ENCODE measurements at places on chromosomes 2 and 18. TPM values are rescaled to one million over a fixed set of nuclear protein-coding genes. Genes with fewer than 3 reads are reported as not detected.

Gene USP37
- 27.2 TPM for total RNA-seq

DNA sequence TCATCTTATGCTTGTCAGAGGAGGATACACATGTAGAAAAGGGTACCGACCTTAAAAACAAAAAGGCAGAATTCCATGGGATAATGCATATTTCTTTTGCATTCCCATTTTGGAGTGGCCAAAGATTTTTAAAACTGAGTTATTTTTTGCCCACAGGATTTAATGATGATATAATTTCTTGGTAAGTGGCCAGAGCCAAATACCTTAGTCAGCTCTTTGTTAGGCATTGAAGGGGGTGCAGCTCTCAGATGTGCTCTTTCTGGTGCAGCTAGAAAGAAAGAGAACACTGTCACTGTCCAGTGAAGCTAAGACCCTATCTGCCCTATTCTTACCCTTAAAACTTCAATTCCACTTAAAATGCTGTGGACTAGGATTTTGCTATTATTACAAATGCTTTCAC lies 10.8 kb downstream of the COQ10B start:
- no peak for DNase-seq

Gene VWC2L
- total RNA-seq, result not detected

DNA sequence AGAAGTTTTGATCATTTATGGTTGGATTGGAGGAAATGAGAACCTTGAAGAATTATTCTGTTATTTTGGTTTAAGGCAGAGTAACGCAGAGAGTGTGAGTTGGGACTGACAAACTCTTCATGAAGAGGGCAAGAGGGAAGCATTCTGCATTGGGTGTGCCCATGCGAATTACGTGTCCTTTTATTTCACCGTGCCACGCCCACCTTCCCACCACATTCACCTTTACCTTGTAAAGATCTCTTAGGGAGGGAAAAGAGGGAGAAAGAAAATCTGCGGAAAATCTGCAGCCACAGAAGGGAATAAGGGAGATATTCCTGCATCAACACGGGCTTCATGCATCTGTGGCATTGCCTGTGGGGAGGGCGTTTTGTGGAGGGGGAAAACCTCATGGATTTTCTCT lies 31.8 kb downstream of the SLC9A4 start:
- DNase-seq, result no peak

Gene MATN3
- total RNA-seq, result not detected

DNA sequence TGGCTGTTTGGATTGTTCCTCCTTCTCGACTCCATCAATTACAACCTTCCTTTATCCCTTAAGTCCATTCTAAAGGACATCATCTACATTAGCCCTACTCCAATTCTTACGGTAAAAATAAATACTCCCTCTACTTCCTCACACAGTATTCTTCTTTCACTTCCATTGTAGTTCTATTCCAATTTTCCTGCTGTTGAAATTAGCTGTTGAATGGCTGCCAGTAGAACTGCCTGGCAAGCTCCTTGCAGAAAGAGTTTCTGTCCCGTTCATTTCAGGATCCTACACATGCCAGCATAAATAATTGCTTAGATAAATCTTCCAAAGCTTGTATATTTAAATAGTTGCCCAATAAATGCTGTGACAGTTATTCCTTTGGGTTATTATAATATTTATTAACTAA lies 459.3 kb upstream of the TRIB2 start:
- no peak for DNase-seq

DNA sequence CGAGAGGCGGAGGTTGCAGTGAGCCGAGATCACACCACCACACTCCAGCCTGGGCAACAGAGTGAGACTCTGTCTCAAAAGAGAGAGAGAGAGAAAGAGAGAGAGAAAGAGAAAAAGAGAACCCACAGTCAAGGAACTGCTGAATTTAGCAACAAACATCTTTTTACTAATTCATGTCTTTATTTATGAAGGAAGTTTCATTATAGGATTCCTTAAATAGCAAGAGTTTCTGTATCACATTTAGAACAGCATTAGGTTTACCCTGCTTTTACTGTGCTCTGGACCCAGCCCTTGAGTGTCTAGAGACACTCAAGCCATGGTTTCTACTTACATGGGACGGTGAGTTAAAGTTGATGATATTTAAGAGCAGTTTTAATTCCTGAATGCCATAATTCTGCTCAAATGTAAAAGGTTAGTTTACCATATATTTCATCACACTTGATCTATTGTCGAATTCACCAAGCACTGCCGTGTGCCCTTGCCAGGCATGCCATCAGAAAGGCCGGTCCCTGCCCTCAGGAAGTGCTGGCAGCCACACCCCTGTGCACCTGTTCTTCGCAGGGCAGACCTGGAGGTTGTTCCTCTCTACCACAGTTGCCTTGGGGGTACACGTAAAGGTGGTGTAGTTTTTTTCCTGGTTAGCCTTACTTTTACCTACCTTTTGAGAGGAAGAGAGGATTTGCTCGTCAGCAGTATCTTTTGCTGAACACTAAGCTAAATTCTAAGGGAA lies 153.3 kb downstream of the LDLRAD4 start:
- no peak for DNase-seq

DNA sequence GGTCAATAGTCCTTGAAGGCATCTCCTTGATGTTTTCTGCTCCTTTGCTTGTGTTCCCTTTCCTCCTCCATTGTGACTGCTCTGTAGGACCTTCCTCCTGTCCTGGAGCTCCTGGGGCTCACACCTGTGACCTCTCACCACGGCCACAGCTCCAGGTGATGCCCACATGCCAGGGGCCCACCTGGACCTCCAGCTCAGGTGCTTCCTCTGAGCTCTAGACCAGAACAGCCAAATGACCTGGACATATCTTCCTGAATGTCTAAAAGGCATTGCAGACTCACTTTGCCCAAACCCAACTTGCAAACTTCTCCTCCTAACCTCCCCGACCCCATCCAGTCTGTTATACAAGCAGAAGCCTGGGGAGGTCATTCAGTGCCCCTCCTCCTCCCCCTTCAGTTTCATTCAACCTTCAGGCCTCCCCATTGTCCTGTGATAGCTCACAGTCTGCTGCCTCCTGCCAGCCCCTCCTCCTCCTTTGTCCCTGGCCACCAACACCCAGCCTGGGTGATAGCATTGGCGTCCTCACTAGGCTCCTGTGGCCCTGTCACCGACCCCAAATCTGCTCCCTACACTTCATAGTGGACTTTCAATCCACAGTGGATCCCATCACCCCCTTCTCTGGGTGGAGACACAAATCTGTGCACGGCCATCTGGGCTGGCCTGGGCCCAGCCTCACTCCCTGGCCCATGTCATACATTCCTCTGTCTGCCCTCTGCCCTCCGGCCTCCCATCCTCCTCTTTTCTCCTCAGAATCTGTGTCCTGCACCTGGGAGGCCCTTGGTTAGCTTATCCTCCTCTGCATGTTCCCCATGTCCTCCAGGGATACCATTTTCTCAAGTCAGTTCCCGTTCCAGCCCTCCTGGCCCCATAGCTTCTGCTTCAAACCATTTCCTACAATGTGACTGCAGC lies 310.4 kb upstream of the HDAC4 start:
- no peak for DNase-seq

- DNase-seq, result no peak
Measured at GRCh38 chr2:118669654-118670053, 177.8 kb downstream of the EN1 start.

Gene MRPL53
- total RNA-seq, result 117 TPM

Gene ATP8B1
- total RNA-seq, result not detected

- no peak for DNase-seq
Measured at GRCh38 chr2:120904830-120905234, 169.2 kb downstream of the GLI2 start.

- no peak for DNase-seq
Measured at GRCh38 chr2:67564076-67564475, 166.9 kb downstream of the ETAA1 start.

GRCh38 chr2:17620841-17621240 lies 80.3 kb downstream of the VSNL1 start:
- no peak for DNase-seq

GRCh38 chr2:48939232-48939631 lies 183.7 kb upstream of the LHCGR start:
- DNase-seq, result no peak

GRCh38 chr2:65557616-65558573 lies 125.5 kb upstream of the SPRED2 start:
- DNase-seq, result no peak

DNA sequence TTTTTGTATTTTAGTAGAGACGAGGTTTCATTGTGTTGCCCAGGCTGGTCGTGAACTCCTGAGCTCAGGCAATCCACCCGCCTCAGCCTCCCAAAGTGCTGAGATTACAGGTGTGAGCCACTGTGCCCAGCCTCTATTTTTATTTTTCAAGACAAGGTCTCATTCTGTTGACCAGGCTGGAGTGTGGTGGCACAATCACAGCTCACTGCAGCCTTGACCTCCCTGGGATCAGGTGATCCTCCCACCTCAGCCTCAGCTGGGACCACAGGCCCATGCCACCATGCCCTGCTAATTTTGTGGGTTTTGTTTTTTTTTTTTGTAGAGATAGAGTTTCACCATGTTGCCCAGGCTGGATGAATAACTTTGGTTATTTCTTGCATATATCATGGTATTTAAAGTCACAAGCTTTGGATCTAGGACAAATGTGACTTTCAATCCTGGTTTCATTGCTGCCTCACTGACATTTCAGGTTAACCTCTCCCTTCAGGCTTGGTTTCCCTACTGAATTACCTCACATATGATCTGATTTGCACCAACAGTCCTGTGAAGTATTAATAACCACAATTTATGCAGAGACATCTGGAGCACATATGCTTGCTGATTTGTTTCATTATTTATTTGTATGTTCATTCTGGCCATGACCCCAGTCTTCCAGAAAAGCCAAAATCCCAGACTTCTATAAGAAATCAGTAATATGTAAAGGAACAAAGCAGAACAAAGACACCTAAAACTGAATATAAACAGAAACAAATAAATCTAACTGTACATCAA lies 17.5 kb upstream of the RAB31 start:
- no peak for DNase-seq

GRCh38 chr18:33578518-33579348 lies 714 bp downstream of the ASXL3 start:
- no peak for DNase-seq

DNA sequence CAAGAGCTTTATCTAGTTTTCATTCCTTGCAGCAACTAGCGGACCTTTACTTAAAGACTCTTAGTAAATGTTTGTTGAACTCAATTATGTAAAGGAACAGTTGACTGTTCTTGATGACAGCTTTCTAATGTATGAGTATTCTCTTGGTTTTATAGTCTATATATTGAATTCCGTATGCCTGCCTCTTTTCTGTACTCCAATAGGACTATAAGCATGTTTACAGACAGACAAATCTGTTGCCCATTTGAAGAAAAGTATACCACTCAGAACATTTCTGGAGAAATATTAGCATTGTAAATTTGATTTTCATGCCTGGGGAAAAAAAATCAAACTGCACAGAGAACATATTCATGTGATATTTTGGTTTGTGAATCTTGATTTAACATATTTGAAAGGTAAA lies 109.5 kb downstream of the LRRTM1 start:
- no peak for DNase-seq

GRCh38 chr2:582792-583528 lies 94.2 kb downstream of the TMEM18 start:
- no peak for DNase-seq

Gene PROM2
- not detected for total RNA-seq

Gene POTEC
- total RNA-seq, result not detected

GRCh38 chr18:36499938-36500337 lies 202.4 kb downstream of the FHOD3 start:
- no peak for DNase-seq

- peak; percentile 42 for DNase-seq
Measured at GRCh38 chr2:166180951-166181812, 53.4 kb upstream of the SCN1A start.

- no peak for DNase-seq
Measured at GRCh38 chr2:23069156-23069555, 315.8 kb upstream of the KLHL29 start.

Gene NEU4
- 0.31 TPM for total RNA-seq

- DNase-seq, result peak; percentile 18
Measured at GRCh38 chr2:38146907-38147307, 71.0 kb upstream of the CYP1B1 start.

Gene SCYGR4
- not detected for total RNA-seq

Gene FIGN
- total RNA-seq, result not detected

- no peak for DNase-seq
Measured at GRCh38 chr2:113028112-113028511, 22.9 kb downstream of the IL36A start.

DNA sequence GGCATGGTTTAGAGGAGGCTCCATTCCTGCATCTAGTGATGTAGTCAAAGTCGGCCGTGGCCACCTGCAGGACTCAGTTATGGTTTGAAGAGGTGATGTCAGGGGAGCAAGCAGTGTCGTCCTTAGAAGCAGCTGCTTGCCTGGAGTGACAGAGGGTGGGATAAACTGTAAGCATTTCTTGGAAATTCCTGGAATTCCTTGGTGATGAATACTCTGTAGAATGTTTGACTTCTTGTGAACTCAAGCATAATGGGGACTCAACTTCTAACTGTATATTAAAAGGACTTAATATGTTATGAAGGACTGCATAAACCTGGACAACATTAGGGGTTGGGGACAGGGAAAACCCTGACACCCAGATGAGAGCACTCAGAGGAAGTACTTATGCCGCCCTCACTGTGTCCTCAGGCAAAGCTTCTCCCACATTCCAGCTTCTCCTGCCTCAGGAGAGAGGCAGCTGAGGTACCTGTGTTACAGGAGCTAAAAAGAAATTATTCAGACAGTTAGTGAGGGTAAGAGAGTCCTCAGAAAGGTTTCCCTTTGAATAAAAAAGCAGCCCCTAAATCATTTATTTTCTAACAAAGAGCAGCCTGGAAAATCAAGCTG lies 459.9 kb upstream of the CELF4 start:
- DNase-seq, result no peak

Gene GREB1L
- total RNA-seq, result not detected

- no peak for DNase-seq
Measured at GRCh38 chr18:32803568-32803967, 30.7 kb upstream of the KLHL14 start.

All from activated CD4-positive, alpha-beta memory T cell treated with anti-CD3 and anti-CD28 coated beads for 36 hours (primary cell).